ENCODE measurements at places on chromosomes 7 and 10.

DNA sequence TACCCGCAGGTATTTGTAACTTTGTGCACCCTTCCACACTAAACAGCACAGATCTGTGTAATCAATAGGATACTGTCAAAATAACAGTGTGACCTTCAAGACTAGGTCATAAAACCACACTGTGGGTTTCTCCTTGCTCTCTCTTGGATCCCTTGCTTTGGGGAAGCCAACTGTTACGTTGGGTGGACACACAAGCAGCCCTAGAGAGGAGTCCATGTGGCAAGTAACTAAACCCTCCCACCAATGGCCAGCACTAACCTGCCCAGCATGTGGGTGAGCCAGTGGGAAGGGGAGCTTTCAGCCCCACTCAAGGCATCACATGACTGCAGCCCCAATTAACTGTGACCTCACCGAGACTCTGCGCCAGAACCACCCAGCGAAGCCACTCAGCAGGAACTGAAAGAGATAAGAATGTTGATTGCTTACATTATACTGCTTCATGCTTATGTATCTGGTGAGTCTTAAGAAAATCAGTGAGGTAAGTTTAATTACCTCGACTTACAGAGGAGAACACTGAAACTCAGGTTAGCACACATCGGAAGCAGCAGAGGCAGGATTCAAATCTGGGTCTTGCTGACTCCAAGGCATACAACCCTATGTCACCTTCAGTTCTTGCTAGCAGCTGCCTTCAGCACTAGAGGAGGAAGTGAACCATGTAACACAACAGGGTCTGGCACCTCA is 9.4 kb upstream of the ZC3HAV1 start:
- no peak for DNase-seq

- no peak for DNase-seq
Observed at GRCh38 chr10:125116652-125117310, 43.6 kb downstream of the CTBP2 start.

- no peak for DNase-seq
Observed at GRCh38 chr10:31526681-31527080, 207.7 kb downstream of the ZEB1 start.

DNA sequence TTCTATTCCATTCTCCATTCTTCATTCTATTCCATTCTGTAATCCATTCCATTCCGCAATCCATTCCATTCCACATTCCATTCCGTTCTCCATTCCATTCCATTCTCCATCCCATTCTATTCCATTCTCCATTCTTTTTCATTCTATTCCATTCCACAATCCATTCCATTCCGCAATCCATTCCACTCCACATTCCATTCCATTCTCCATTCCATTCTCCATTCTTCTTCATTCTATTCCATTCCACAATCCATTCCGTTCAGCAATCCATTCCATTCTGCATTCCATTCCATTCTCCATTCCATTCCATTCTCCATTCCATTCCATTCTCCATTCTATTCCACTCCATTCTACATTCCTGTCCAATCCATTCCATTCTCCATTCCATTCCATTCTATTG is 85.2 kb downstream of the NSUN6 start:
- no peak for DNase-seq

- DNase-seq, result no peak
Observed at GRCh38 chr10:30014511-30014910, 44.9 kb downstream of the JCAD start.

DNA sequence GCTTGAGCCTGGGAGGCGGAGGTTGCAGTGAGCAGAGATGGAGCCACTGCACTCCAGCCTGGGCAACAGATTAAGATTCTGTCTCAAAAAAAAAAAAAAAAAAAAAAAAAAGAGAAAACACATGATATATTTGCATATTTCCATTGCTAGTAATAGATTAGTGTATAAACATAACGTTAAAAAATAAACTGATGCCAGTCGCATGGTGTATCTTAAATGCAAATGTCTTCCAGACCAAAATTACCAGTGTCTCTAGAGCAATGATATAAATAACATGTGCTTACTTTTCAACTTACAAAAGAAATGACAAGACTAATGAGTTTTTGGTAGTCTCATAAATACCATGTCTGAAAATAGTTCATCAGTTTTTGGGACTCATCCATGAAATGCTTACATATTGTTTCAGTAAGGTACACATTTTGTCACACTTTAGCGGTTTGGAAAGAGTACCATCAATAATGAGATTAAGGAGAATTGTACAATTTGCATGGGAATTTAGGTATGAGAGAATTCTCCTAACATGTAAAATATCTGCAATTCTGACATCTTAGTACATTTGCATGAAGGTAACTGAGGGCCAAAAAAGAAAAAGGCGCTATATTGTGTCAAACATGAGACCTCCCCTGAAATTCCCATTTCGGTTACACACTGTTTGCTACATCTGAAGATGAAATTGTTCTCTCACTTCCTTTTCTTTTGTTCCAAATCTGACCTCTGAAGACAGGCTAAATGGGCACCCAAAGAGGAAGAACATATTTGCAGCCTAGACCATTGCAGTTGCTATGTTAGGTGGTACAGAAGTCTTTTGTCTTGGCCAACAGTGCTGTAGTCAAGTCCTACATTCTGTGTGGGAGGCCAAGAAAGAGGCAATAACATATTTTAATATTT is 51.5 kb upstream of the PIP4K2A start:
- DNase-seq, result no peak

DNA sequence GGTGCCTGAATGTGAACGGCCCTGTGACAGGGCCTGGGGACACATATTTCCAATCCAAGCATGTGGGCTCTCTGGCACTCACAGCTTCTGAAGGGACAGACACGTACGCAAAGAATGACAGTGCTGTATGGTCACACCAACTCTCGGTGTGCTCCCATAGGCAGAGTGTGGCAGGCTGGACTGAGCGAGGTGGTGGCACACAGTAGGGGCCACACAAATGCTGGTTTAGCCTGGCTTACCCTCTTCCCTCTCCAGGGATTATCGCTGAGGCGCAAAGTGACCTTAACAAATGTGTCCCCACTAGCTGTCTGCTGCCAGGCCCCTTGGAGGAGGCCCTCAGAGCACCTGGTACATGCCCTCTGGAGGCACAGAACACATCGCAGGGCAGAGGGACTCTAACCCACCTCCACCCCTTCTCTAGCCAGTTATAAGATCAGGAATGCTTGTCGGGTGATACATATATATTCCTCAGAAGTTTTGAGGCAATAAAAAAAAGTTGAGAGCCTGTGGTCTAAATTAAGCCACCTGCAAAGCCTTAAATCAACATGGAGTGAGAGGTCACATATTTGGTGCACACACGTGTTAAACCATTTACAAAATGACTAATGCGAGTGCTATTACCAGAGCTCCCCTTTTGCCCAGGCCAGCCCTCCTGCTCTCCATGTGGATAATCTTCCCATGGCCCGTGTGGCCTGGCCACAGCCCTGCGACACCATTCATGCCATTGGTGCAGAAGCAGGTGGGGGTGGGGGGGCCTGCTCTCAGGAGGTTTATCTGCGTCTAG is 262.8 kb upstream of the GRB10 start:
- no peak for DNase-seq
